ENCODE measurements at places on chromosomes 11 and 22.
A peak's percentile ranks its signal among the peaks of the same experiment; 100 is the strongest.

- DNase-seq, result no peak
Observed at GRCh38 chr11:77175021-77175842, 47.2 kb downstream of the MYO7A start.

- no peak for DNase-seq
Observed at GRCh38 chr22:22773427-22773826, 114.2 kb upstream of the IGLL5 start.

GRCh38 chr22:47884775-47885174 is 1122.3 kb downstream of the TBC1D22A start:
- no peak for DNase-seq

GRCh38 chr22:19360300-19360792 is 68.8 kb upstream of the CLTCL1 start:
- DNase-seq, result no peak

GRCh38 chr22:47787501-47788227 is 1025.2 kb downstream of the TBC1D22A start:
- DNase-seq, result no peak

GRCh38 chr11:121670805-121671282 is 218.1 kb upstream of the SORL1-AS1 start:
- no peak for DNase-seq

DNA sequence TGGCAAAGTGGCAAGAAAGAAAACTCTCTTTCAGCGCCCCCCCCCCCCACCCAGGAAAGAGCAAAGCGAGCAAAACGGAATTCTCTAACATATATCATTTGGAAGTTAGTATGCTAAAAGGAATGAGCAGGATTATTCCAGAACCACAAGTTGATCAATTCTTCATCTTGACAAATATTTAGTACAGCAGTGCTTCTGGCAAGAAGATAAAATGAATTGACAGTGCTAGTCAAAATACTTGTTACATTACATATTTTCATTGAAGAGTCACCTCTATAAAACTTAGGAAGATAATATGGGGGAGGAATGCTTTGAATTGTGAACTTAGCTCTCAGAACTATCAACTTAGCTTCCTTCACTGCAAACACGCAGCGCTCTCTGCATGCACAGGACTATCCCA is 377.4 kb downstream of the DYNC2H1 start:
- peak; percentile 71 for DNase-seq

DNA sequence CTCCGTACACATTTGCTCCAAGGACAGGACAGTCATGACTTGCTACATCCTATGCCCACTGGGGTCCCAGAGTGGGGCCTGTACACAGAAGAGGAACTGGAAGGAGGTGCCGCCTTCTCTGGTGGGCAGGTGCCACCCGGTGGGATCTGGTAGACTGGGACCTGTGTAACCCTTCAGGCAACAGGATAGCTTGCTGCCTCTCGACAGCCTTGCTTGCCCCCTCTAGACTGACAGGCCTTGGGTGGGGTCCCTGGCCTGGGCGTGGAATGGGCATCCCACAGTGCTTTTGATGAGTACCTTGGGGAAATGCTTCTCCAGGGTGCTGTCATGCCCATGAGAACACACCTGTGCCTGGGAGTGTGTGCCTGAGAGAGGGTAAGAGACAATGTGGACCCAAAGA is 15.8 kb downstream of the SHANK3 start:
- DNase-seq, result no peak

DNA sequence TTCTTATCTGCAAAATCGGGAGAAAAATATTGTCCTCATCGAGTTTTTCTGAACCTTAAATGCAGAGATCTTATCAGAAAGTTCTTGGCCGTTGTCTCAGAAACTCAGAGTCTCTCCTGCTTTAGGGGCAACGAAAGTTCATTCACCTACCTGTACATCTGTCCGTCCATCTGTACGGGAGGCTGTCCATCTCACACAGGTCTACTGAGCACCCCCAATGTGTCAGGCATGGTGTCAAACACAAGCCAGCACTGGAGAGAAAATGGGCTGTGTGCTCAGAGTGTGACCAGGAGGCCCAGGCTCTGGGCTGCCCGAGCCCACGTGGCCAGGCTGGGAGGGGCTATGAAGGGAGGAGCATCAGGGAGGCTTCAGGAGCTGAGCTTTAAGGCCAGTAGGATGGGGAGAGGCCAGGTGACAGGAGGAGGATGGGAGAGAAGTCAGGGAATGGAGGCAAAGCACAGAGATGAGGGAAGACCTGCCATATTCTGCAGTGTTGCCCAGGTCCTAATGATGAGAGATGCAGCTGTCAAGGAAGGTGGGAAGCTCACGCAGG is 62.4 kb upstream of the MYEOV start:
- DNase-seq, result no peak

DNA sequence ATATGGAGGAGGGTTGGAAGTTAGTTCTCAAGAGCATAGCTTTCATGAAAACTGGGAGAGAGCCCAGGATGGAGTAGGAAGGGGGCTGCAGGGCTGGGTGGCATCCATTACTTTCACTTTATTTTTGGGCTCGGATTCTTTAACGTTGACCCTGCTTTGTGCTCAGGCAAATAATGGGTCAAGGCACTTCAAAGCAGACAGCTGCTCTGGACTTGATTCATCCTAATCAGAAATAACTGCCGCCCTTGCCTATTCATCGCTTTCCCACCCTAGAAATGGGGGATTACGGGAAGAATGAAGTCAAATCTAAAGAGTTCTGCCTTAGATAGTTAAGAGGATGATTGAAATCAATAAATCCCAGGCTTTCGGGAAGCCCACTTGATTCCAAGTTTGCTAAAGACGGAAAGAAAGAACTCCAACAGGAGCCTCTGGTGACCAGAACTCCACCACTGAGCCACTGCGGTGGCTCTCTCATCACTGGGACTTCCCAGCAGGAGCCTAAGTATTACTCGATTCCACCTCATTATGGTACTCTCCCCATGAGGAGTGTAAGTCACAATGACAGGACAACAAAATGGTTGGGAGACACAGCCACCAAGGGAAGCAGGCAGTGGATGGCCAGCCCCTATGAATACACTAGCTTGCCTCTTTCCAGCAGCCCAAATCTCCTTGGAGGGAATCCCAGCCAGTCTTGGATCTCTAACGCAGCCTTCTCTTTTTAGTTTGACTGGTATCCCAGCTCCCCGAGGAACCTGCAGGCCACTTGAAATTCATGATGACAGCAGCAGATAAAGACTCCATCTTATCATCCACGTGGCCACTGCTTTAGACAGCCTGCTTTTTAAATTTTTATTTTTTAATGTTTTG is 815.5 kb downstream of the NTM start:
- DNase-seq, result no peak

- DNase-seq, result no peak
Observed at GRCh38 chr11:43984519-43985385, 42.3 kb downstream of the C11orf96 start.

- peak; percentile 40 for DNase-seq
Observed at GRCh38 chr11:11022125-11022730, 164.4 kb upstream of the ZBED5 start.

DNA sequence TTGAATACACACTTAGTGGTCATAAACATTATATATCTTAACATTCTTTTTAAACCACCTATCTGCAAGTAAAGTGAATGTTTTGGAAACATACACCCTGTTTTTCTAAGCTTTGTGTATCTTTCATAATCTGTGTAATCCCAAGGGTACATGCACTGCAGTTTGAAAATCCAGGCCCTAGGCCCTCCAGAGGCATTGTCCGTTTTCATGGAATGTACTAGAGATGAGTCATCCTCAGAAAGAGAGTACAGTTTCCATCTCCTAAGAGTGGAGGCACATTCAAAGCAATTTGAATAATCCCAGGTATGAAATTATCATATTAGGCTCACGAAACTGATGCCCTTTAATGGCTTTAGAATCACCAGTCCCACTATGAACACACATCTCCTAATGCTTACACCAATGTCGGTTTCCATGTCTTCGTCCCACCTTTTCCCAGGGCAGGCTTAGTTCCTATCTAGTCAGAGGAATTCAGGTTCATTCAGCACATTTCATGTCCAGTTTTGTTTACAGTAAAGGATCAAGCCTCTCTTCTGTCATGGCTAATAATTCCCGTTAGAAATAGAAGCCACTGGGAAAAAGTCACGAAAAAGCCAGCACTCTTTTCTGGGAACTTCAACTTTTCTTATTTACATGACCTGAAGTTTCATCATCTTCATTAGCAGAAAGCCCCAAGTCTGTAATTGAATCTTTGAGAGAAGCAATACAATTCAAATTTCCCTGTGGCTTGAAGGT is 39.5 kb upstream of the CD44 start:
- no peak for DNase-seq

DNA sequence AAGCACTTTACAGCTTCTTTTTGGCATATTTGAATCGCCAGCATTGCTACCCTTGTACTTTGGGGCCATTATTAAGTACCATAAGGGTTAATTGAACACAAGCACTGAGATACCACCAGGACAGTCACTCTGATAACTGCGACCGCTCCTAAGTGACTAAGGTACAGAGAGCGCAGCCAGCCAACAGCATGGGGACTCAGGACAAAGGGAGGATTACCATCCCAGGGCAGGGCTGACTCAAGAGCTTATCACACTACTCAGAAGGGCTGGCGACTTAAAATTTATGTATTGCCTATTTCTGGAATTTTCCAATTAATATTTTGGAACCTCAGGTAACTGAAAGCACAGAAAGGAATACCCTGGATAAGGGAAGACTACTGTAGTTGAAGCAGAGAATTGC is 479 bp downstream of the ZNF280A start:
- DNase-seq, result no peak

GRCh38 chr11:121071846-121072450 is 29.1 kb upstream of the TECTA start:
- no peak for DNase-seq

DNA sequence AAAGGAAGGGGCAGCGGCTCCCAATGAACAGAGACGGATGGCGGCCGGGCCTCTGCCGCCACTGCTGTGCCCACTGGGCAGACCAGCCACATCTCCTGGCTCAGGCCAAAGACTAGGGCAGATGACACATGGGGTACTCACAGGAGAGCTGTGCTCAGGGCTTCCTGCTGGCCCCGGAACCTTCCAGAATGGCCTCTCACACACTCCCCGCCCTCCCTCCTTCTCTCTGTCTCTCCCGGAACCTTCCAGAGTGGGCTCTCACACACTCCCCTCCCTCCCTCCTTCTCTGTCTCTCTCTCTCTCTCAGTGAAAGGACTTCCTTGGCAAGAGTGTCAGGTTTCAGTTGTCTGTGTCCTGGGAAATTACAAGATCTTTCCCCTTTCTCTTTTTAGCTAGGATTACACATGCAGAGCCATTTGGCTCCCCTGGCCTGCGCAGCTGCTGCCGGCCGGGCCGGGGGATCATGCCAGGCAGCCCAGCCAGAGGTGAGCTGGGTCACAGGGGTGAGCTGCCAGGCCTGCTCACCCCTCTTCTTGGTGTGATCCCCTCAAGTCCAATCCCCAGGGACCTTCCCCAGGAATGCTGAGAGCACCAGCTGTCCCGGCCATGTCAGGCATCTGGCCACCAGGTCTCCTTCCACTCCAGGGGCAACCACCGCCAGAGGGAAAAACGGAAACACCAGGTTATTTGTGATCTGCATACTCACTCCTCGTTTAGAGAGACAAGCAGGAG is 45.3 kb upstream of the ADA2 start:
- DNase-seq, result peak; percentile 45

GRCh38 chr11:113248702-113249490 is 65.5 kb upstream of the TTC12 start:
- DNase-seq, result no peak

DNA sequence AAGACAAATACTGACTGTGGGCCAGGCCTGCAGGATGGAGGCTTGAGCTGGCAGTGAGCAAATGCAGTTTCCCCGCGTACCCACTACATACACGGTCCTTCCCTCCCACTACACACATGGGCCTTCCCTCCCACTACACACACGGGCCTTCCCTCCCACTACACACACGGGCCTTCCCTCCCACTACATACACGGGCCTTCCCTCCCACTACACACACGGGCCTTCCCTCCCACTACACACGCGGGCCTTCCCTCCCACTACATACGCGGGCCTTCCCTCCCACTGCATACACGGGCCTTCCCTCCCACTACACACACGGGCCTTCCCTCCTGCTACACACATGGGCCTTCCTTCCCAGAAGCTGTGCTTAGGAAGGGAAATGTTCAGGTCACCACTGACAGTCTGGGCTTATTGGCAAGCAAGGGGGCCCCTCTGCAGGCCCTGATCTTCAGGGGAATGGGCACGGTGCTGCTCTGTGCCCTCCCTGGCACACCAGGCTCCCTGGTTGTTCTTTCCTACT is 10.8 kb downstream of the DNAL4 start:
- DNase-seq, result no peak

DNA sequence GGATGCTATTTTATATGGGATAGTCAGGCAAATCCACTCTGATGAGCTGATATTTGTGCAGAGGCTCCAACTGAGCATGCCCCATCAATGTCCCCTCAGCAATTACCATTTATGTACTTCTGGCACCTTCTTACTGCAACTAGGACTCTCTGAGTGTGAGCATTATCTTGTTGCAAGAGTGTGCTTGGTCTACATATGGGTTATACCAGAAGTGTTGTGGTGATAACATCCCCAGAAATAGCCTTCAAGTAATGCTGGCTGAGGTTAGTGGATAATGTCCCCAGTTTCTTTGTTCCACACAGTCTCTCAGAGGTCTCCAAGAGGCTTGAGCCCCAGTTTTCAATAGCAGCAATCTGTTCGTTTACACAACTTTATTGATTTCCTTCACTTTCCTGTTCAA is 408.6 kb downstream of the JRKL start:
- DNase-seq, result no peak

DNA sequence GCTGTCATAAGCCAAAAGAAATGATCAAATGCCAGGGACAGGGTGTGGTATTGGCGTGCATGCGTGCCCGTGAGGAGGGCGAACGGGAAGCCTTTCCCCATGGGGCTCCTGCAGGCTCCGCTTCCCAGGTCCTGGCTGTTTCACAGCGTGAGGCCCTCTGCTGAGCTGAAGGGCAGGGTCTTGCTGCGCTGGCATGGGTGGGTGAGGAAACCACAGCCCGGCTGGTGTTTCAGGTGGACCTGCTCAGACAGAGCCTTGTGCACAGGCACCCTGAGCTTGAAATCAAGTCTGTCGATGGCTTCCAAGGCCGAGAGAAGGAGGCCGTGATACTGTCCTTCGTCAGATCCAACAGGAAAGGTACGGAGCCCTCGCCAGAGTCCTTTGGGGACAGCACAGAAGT is 31.4 kb downstream of the IGHMBP2 start:
- DNase-seq, result no peak

- DNase-seq, result peak; percentile 85
Observed at GRCh38 chr11:2196970-2197770, 25.6 kb upstream of the TH start.

Data from HTR-8/SVneo (cell line).